ENCODE measurements at places on chromosomes 3 and 15.
A peak's percentile ranks its signal among the peaks of the same experiment; 100 is the strongest.

- no peak for DNase-seq
Observed at GRCh38 chr3:73577704-73578103, 47.0 kb downstream of the PDZRN3 start.

DNA sequence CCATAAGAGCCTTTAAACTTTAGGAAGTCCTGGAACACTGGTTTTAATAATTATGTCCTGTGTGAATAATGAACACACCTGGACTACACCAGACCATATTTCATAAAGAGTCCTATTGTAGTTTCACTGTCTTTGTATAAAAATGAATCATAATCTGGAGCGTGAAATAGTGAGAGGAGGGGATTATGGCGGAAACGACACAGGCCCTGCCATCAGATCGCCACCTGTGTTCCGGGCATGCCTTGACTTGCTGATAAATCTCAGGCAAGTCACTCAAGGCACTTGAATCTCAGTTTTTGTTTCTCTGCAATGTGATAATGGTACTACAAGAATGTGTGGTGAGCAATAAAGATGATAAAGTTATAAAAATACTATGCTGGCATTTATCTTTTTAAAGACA lies 995.5 kb downstream of the MCTP2 start:
- no peak for DNase-seq

DNA sequence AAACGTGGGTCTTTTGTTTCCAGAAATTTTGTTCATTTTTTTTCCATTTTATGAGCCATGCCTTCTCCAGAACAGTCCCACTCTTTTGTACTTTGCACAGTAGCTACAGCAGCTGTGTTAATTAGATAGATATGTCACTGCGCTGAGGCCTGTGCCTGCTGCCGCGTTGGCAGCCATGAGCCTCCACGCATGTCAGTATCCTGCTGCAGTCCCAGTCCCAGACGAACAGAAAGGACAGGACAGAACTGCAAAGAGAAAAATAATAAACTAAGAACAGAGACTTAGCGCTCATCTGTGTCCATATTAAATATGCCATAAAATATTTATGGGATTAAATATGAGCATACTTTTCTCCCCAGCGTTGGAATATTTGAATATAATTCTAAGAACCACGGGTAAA lies 442.4 kb upstream of the RARB start:
- DNase-seq = no peak

DNA sequence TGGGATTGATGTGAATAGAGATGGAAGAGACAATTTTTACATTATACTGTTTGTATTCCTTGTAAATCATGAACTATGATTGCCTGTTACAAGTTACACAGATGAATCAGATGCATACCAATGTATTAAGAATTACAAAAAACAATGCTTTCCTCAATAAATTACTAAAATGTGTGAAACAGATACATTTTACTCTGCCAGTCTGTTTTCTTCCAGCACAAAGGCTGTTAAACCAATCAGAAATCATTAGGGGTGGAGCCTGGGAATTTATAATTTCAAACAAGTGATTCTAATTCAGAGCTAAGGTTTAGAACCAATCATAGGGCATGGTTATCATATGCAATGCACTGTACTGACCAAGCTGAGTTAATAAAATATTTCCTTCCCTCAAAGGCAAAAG lies 21.8 kb upstream of the ANKRD28 start:
- DNase-seq = no peak

- no peak for DNase-seq
Observed at GRCh38 chr15:91135201-91136130, 35.4 kb downstream of the SV2B start.

DNA sequence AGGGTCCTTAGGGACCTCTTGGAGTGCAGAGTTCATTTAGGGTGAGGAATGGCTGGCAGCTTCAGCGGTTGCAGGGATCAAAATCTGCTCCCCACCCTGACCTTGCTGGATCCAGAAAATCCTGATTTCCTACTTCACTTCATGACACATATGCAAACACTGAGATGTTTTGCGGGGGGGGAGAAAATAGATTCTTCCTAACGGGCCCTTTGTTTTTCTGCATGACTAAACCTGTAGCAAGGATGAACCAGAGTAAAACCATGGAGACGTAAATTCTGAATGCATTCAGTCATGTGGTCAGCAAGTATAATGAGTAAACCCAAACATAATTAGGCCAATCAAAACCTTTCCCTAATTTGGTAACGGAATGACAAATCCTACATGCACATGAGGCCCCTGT lies 20.0 kb upstream of the RBP1 start:
- no peak for DNase-seq

GRCh38 chr3:52441091-52441771 lies 3.7 kb downstream of the SEMA3G start:
- DNase-seq = no peak

DNA sequence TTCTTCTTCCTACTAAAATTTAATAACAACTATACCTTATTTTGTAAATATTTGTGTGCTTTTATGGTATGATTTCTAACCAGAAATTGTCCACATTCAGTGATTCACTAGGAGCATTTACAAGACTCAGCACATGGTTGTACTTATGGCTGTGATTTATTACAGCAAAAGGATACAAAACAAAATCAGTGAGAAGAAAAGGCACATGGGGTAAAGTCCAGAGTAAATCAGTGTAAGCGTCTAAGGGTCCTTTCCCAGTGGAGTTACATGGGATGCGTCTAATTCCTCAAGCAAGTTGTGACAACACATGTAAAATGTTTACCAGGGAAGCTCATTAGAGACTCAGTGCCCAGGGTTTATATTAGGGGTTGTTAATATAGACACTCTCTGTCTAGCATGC lies 31.1 kb downstream of the RNF13 start:
- DNase-seq = no peak

DNA sequence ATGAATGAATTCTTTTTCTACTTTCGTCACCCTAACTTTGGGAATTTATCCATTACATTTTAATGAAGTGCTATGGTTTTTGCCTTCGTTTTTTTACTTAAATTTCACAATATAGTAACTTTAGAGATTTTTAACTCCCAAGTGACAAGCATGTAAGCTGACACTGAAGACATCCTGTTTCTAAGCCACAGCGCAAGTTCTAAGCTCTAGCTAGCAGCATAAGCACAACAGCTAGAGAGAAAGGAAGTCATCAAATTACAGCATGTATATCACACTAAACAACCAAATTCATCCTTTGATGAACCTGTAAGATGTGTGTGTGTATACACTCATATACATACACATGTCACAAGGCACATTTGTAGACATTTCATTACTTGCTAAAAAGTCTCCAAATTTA lies 119.3 kb downstream of the P3H2 start:
- DNase-seq = no peak

- DNase-seq = peak; percentile 22
Observed at GRCh38 chr3:71579935-71580406, 3.6 kb downstream of the FOXP1 start.
